ENCODE measurements at places on chromosomes 6 and 20.

GRCh38 chr6:44699851-44700250 is 312.3 kb downstream of the CDC5L start:
- DNase-seq, result no peak

- no peak for DNase-seq
These were observed 9.0 kb upstream of the STK38 start for GRCh38 chr6:36556281-36556680.

- DNase-seq, result no peak
These were observed 108.4 kb downstream of the HUS1B start for GRCh38 chr6:548517-548916.

- no peak for DNase-seq
These were observed 23.9 kb downstream of the ILRUN start for GRCh38 chr6:34672657-34673043.

GRCh38 chr6:134619789-134620188 is 301.9 kb upstream of the SGK1 start:
- no peak for DNase-seq

DNA sequence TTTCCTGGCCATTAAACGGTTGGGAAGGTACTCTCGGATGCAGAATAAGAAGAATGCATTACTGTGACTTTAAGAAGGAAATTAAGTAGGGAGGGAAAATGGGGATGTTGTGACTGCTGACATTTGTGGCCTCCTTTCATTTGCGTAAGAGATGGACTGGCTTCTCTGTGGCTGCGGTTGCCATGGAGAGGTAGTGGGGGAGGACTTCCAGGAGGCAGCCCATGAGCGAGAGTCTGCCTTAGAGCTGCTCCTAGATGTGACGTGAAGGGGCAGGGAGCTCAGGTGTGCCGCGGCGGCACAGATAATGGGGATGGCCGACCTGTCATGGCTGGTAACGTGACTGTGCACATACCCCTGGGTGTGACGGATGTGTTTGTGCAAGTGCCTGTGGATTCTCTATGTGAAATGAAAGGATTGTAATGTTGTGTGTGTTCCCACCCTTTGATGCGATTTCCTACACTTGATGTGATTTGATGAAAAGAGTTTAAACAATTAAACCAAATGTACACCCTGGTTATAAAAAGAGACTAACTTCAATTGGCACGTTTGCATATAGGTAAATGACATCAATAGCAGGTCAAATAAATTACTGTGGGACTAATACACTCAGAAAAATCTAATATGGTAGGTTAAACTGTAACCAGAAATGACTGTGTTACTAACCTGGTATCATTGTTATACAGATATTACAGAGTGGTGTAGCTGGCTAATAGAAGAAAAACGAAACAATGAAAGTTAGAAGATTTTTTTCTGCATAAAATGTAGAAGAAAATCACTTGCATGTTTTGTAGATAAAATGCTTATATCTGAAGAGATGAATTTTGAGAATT is 48.9 kb downstream of the HIVEP1 start:
- peak; percentile 81 for DNase-seq

GRCh38 chr20:33789858-33790182 is 21.3 kb upstream of the CHMP4B start:
- no peak for DNase-seq
